ENCODE measurements at places on chromosomes 7 and 10.

GRCh38 chr10:24202181-24202570 is 6.8 kb upstream of the KIAA1217 start:
- no peak for DNase-seq

GRCh38 chr10:52805414-52806285 is 33.1 kb upstream of the MBL2 start:
- no peak for DNase-seq

DNA sequence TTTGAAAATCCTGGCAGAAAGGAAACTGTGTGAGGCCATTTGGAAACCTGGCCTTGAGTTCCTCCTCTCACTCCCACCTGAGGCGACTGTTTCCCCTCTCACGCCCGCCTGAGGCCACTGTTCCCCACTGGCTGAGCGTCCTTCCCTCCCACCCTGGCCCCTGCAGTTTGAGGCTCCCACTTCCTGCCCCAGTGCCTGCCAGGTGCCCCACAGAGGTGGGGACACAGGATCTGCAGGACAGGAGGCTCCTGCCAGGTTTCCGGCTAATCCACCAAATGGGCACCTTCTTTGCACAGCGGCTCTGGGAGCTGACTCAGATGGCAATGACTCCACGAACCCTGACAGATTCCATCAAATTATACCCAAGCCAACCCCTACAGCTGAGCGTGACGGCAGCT is 24.3 kb upstream of the LARP4B start:
- DNase-seq, result no peak

GRCh38 chr10:120981601-120982391 is 130.6 kb downstream of the WDR11 start:
- no peak for DNase-seq

DNA sequence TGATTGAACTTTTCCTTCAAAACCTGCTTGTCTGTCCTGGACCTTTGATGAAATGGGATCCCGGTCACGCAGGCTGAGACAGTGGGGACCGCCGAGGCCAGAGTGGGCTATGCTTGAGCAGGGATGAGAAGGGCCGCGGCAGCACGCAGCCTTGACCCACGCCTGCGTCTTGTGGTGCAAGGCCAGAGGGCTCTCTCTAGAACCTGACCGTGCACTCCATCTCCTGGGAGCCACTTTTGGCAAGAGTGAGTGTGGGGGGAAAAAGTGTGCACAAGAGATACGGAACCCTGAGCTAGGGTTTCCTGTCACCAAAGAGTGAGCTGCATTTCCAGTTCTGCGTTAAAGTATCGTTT is 42.4 kb downstream of the WIPI2 start:
- DNase-seq, result no peak

Data from activated CD4-positive, alpha-beta T cell treated with anti-CD3 and anti-CD28 coated beads, Interleukin-2, amount 50 U/mL, for 4 hours (primary cell).